ENCODE measurements at places on chromosomes 1 and 21.

- DNase-seq = no peak
Measured at GRCh38 chr1:209647156-209647555, 5.1 kb downstream of the LAMB3 start.

DNA sequence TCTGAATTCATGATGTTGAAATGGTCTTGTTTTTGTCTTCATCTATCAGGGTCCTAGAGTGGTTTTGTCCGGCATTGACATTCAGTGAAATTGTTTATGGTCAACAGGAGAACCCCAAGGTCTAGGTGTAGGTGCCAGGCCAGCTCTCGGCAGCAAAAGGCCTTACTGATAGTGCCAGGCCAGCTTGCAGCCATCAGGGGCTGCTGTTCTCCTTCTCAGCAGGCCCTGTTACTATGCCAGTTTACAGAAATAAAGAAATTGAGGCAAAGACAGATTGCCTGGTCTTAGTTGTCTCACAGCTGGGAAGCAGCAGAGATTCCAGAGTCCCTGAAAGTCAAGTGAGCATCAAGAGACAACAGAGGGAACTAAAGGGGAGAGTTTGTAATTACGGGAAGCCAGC, 12.0 kb downstream of the HMGB4 start:
- DNase-seq = no peak

- DNase-seq = no peak
Measured at GRCh38 chr1:244800821-244801220, 34.6 kb upstream of the COX20 start.

GRCh38 chr1:18875107-18875795, 15.8 kb upstream of the TAS1R2 start:
- DNase-seq = peak; percentile 69

GRCh38 chr1:46341222-46342083, 846 bp downstream of the NSUN4 start:
- DNase-seq = no peak

DNA sequence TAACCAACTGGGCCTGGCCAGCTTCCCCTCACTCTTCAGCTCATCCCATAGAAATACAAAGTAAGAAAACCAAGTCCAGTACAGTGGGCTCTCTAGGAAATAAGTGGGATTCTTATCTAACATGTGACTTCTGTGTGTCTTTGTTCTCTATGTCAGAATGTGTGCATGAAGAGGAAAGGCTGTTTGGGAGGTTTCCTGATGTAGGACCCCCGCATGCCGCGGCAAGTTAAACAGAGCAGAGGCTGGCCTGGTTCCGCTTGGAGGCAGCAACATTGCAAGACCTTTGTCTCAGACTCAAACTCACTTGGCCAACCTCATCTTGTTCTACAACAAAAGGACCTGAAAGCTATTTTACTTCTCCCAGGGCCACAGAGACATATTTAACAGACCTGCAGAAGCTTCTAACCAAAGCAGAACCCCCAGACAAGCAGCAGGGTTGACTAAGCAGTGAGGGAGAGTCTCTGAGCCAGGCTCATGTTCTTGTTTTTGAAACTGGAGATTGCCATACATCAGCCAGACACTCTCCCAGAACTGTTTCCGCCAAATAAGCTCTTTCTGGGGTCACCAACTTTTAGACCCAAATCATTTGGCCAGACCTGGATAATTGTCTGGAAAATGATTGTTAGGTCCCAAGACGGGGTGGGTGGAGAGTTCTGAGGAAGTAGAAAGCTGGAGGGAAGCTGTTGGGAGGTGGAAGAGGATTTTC, 6.2 kb downstream of the MTARC2 start:
- no peak for DNase-seq

GRCh38 chr21:14762734-14763694, 216.9 kb upstream of the SAMSN1 start:
- DNase-seq = no peak

GRCh38 chr1:106080608-106081325, 975.7 kb upstream of the PRMT6 start:
- no peak for DNase-seq

DNA sequence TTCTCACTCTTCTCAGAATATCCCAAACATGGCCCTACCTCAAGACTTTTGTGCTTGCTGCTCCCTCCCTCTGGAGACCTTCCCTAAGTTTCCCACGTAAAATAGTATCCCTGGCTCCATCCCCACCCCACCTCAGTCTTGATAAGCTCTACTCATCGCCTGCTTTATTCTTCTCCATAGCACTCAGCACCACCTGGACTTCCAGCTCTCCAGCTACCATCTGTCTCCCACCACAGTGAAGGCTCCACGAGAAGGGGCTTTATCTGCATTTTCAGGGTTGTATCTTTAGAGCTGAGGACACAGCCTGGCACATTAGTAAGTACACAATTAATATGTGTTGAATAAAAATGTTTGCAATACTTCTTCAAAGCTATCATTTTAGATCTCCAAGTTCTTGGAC, 37.8 kb downstream of the MAB21L3 start:
- no peak for DNase-seq

GRCh38 chr1:241352401-241352800, 4.6 kb downstream of the RGS7 start:
- DNase-seq = no peak

DNA sequence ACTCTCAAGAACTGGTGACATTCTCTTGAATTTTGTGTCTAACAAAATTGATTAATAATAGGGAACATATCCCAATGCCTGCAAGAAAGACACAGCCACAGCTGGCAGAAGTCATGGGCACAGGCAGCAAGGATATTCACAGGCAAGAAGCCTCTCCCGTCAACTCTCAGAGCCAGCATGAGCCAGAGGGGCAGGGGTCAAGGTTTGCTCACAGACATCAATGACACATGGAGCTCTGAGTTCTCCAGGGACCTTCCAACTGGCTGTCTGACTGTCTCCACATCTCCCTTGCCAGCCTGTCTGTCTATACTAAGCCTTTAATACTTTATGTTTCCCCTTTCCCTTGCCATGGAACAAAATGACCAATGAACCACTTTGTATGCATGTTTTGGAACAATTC, 101.5 kb upstream of the RAB4A start:
- DNase-seq = no peak

GRCh38 chr1:169610108-169610507, 19.8 kb downstream of the SELP start:
- no peak for DNase-seq

- no peak for DNase-seq
Measured at GRCh38 chr1:214546886-214547641, 4.3 kb downstream of the PTPN14 start.

DNA sequence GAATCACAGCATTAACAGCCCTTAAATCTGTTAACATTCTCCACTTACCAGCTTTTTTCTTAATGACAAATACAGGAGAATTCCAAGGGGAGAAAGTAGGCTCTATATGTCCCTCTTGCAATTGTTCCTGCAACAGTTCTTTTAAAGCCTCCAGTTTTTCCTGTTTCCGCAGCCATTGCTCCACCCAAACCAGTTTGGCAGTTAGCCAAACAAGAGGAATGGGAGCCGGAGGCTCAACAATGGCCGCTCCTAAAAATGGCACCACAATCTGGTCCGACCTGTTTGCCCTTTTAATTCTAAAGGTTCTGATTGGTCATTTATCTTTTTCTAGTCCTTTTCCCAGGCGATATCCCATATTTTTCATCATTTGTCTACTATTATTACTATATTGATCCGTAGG, 14.0 kb upstream of the L1TD1 start:
- no peak for DNase-seq

DNA sequence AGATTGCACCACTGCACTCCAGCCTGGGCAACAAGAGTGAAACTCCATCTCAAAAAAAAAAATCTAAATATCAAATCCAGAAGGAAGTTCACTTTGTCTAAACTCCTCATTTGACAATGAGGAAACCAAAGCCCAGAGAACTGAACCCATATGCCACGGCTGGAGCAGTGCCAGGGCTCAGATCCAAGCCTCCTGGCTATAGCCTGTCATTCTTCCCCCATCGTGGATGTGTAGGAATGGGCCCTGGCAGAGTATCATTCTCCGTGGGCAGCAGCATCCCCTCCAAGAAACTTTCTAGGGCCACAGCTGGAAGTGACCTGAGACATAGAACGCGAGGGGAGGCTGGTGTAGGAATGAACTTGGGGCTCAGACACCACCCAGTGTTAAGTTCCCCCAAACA, 47.2 kb downstream of the CAPN9 start:
- no peak for DNase-seq

- no peak for DNase-seq
Measured at GRCh38 chr1:34426325-34426896, 249.7 kb downstream of the C1orf94 start.

GRCh38 chr1:200786788-200787187, 48.1 kb downstream of the CAMSAP2 start:
- no peak for DNase-seq

GRCh38 chr21:43893536-43894205, 28.6 kb downstream of the AGPAT3 start:
- DNase-seq = peak; percentile 40

DNA sequence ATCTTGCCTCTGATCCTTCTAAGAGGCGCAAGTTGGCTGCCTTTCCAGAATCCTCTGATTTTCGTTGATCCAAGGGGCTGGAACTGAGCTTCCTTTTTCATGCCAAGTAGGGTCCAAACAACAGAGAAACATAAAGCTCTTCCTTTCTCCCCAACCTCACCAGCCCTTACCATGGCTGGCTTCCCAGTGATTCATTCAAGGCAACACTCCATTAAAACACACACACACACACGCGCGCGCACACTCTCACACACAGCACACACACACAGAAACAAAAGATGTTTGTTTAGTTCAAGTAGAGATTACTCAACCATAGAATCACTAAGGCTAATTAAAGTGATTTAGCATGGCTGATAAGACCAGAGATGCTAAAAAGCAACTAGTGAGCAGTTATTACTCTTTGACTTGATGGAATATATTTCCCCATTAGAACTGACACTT, 13.0 kb upstream of the GUCA2A start:
- DNase-seq = no peak

Data from stimulated activated CD4-positive, alpha-beta T cell treated with anti-CD3 and anti-CD28 coated beads, Interleukin-4, amount 100 ng/mL, for 24 hours (primary cell).